Activated CD8-positive, alpha-beta memory T cell treated with anti-CD3 and anti-CD28 coated beads, Interleukin-2, amount 50 U/mL, for 4 hours (primary cell): ENCODE measurements at places on chromosomes 3 and 15.
A peak's percentile ranks its signal among the peaks of the same experiment; 100 is the strongest.

GRCh38 chr15:70286113-70286806 lies 188.5 kb upstream of the TLE3 start:
- no peak for DNase-seq

DNA sequence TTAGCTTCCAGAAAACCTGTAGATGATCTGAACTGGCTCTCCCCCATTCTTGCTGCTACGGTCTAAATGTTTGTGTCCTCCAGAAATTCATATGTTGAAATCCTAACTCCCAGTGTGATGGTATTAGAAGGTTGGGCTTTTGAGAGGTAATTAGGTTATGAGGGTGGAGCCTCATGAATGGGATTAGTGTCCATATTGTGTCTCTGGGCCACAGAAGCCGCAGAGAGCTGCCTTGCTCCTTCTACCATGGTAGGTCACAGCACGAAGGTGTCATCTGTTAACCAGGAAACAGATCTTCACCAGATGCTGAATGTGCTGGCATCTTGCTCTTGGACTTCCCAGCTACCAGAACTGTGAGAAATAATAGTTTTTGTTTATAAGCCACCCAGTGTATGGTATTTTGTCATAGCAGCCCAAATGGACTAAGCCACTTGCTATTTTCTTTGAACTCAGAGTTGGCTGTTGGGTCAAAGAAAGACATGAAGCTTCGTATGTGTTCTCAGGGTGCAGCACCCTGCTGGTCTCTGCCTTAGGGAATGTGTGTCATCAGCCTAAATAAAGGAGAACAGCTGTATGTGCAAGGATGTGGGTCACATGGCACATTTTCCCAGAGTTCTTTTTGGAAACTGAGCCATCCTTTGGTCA lies 317.5 kb upstream of the SLCO3A1 start:
- no peak for DNase-seq

GRCh38 chr3:179750720-179751328 lies 98.0 kb downstream of the USP13 start:
- DNase-seq, result no peak

GRCh38 chr3:47259114-47259513 lies 23.5 kb downstream of the KIF9 start:
- DNase-seq, result no peak

GRCh38 chr3:159499031-159499793 lies 489.4 kb upstream of the IL12A start:
- DNase-seq, result no peak

DNA sequence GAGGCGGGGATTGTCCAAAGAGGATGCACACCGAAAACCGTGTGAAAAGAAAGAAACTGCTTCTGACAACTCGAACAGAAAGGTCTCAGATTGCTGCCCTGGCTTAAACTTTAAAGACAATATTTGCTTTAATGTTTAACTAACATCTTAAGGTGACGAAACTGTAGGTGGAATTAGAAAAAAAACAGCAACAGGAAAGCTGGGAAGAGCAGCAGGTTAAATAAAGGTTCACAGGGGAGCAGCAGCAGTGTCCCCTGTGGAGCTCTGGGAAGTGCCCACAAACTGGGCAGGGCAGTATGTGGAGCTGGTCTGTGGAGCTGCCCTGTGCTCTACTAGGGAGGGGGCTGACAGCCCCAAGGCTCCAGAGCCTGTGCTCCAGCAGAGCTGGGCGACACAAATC lies 25.4 kb downstream of the RUVBL1 start:
- DNase-seq, result no peak

DNA sequence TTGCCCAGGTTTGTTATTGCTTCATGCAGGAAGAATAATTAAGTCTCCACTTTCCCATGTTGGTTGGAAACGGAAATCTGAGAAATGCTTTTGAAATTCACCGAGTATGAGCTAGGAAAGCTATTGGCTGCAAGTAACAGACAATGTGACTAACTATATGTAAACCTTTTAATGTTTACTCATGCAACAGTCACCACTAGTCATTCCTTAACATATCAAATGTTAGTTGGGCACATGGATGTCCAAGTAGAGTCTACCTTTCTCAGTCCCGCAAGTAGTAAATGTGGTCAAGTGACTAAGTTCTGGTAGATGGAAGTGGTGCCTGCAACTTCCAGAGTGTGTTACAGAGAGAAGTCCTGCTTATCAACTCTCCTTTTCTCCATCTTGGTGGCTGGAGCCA lies 52.5 kb downstream of the KLF15 start:
- no peak for DNase-seq

- no peak for DNase-seq
Measured at GRCh38 chr15:76776480-76776879, 128.7 kb downstream of the SCAPER start.

- no peak for DNase-seq
Measured at GRCh38 chr3:43453981-43454380, 167.6 kb downstream of the SNRK start.

GRCh38 chr3:15846606-15847005 lies 48.8 kb upstream of the ANKRD28 start:
- DNase-seq, result no peak

- peak; percentile 33 for DNase-seq
Measured at GRCh38 chr3:185308126-185308754, 54.4 kb upstream of the EHHADH start.

- DNase-seq, result no peak
Measured at GRCh38 chr15:66364944-66365528, 8.6 kb upstream of the TIPIN start.

- no peak for DNase-seq
Measured at GRCh38 chr3:126446791-126447190, 28.9 kb downstream of the ZXDC start.

DNA sequence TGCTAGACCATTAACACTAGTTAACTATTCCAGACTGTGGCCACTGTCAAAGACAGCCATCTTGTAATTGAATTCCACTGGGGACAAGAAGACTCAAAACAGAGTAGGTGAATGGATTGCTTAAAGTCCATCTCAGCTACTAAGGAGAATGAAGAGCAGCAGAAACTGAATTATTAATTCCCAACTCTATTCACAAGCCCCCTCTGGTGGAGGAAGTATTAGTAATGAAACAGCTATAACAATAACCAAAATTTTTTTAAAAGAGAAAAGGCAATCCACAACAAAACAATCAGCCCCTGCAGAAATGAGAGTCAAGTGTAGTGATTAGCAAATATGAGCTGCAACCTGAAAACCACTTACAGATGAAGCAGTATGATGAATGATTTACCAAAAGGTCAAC lies 302.8 kb downstream of the FHIT start:
- DNase-seq, result no peak

GRCh38 chr3:139310474-139310933 lies 33.3 kb upstream of the MRPS22 start:
- DNase-seq, result no peak

GRCh38 chr15:69305204-69305931 lies 6.7 kb downstream of the PAQR5 start:
- no peak for DNase-seq

DNA sequence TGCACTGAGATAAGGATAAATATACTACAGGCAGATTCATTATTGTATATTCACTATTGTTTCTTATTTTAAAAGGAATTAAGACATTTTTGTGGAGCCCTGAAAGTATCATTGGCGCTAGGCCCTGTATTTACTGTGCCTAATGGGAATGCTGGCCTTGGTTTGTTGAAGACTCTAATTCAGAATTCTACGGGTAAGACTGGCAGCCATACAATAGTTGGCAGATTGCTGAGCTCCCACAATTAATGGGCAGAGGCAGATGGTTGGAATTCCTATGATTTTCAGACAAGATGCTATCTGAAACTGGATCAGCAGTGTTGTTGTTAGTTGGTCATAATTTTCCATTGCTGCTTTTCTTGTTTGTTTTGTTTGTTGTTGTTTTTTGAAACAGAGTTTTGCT lies 14.7 kb downstream of the PGBD4 start:
- no peak for DNase-seq

DNA sequence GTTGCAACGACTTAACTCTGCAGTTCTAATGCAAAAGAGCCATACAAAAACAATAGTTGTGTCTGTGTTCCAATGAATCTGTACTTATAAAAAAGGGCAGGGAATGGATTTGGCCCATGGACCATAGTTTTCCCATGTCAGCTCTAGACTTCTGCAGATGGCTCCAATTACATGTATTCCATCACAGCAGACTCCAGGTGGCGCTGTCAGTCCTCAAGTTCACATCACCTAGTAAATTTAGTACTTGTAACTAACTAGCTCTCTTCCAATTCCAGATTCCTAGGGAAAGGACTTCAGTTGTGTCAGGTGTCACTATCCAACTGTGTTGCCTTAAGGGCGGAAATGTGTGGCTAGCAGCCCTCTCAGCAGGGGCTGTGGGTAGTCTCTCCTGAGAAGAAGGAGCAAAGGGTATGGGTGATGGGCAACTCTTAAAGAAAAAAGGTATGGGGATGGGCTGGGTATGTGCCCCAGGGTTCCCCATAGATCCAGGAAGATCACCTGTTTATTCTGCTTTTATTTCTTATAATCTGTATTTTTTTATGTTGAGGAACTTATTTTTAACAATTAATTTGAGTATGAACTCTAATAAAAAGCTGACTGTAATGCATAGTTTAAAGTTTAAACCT lies 36.2 kb downstream of the BBS4 start:
- DNase-seq, result peak; percentile 65

DNA sequence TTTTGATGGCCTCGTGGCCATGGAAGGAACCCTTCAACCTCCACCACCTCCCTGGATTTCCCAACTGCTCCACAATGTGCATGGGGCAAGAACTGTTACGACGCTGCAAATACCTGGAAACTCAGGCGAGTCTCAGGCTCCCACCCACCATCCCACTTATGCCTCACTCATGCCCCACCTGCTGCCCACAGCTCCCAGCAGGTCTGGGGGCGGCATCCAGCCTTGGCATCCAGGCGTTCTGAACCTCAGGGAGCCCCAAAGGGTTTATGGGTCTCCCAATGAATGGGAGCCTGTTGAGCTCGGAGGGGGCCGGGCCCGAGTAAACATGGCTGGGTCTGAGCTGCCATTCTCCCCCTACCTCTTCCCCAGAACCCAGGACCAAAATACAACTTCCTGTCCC lies 2.0 kb upstream of the PTH1R start:
- DNase-seq, result no peak

DNA sequence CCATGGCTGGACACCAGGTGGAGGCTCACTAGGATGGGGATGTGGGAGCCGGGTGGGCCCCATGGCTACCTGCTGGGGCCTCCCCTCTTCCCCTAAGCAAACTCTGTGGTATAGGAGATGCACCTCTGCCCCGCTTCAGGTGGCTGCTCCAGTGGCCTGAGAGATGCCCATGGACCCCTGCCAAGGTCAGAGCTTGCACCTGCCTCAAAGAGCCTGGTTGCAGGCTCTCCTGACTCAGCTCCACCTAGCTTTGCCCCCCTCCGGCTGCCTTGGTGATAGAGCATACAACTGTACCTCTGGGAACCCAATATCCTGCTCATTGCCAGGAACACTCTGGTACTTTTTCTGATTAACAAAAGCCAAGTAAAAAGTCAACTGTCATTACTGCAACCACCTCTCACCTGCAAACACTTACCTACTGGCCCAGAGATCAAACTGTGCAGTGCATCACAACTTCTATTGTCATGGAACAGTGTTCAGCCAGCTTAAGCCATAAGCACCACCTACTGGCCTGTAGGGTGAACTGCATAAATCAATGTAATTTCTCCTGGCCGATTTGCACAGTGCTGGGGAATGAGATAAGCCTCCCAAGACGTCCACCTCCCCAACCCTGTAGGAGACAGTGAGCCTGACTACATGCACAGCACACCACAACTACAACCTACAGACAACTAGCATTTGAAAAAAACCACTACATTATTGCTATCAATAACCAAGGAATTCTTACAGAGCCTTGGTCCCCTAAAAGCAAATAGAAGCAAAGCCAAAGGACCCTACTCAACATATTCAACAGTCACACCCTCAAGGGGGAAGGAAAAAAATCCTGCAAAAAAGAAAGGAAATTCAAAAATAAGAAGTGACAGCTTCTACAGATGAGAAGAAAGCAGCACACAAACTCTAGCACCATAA lies 352.4 kb upstream of the ARHGEF26 start:
- peak; percentile 38 for DNase-seq

DNA sequence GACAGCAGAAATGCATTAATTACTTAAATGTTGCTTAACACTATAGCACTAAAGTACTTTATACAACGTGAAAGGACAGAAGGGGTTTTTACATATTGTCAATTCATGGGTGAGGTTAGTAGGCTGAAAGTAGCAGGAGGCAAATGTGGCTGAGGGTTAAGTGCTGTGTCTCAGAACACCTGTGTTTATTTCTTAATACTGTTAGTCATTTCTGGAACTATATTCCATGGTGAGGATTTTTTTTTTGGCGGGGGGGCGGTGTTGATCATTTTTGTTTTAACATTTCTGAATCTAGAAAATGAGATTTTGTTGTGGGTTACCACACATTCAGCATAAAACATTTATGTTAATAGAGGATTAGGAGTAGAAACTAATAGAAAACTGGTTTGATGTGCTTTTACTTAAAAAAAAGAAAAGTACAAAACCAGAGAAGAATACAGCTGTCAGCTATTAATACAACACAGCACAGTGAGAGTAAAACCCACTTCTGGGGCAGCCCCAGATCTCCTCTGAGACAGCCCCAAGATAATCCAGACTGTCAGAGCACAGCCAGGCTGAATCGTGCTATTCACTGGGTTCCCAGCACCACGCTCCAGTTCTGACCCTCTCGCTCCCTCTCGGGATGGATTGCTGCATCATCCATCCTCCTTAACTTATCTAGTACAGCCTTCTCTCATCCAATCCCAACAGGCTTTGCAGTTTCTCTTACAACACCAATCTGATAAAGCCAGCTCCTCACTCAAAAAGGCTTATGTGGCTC lies 307.7 kb downstream of the TUSC7 start:
- DNase-seq, result no peak
